ENCODE measurements at places on chromosomes 11 and 22. TPM values are rescaled to one million over a fixed set of nuclear protein-coding genes. Genes with fewer than 3 reads are reported as not detected.

DNA sequence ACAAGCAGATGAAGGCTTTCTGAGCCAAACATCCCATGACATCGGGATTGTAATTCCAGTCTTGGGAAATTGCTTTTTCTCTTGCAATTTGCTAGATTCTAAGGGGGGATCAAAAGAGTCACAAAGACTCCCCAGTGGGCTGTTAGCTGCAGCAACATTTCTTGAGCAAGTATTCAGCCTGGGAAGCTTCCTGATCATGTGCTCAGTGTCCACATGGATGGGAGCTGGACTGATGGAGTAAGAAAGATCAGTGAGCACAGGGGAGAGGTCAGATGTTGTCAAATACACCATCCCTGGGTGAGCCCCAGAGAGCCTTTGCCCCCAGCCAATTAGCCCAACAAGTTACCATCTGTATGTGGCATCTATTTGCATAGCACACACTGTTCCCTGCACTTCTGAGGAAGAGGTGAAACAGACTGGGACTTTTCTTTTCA lies 10.2 kb upstream of the GRK3 start:
- no peak for DNase-seq

DNA sequence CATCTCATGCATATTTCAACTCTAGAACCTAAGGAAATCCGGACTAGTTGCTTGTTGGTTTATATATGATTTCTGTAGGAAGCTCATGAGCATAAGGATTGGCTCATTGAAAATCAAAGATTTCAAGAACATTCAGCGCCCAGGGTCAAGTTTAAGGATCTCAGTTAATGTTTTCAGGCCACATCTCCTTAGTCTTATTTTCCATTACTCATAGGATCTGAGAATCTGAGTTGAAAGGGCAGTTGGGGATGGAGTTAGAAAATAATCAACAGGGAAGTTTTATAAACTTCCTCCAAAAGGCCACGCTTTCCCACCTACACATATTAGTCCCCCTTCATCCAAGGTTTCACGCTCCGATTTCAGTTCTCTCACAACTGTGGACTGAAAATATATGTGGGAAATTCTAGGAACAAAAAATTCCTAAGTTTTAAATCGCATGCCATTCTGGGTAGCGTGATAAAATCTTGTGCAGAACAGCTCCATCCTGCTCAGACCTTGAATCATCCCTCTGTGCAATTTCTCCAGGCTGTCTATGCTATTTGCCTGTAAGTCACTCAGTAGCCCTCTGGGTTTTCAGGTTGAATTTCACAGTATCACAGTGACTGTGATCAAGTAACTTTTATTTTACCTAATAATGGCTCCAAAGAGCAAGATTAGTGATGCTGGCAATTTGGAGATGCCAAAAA lies 160.2 kb downstream of the KIRREL3 start:
- DNase-seq = no peak

DNA sequence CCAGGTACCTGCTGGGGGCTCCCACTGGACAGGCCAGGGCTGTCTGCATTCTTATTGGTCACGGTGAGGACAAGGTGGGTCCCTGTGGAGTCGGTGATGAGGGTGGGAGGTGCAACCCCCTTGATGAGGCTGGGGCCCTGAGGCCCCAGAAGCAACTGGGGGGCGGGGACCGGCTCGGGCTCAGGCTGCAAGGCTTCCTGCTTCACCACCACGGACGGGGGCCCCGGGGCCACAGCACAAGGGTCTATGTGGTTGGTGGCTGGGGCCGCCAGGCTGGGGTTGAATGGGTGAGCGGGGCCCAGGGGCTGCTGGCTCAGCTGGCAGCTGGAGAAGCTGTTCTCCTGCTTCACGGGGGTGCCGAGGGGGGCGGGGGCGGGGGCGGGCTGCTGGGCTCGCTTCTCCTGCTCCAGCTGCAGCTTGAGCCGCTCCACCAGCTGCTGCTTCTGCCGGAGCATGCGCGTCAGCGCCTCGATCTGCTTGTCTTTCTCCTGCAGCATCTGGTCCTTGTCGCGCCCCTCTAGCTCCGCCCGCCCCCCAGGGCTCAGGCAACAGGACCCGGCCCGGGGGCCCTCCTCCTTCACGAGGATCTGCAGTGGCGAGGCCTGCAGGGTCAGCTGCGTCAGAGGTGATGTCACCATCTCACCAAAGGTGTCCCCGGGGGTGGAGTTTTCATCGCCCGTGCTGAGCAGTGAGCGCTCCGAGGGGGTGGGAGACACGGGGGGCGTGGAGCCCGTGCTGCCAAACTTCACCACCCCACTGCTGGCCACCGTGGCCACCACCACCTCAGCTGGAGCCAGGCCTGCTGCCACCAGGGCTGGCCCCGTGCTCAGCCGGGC lies 48.2 kb downstream of the SGSM3 start:
- DNase-seq = no peak

Gene RFPL3
- total RNA-seq = not detected

DNA sequence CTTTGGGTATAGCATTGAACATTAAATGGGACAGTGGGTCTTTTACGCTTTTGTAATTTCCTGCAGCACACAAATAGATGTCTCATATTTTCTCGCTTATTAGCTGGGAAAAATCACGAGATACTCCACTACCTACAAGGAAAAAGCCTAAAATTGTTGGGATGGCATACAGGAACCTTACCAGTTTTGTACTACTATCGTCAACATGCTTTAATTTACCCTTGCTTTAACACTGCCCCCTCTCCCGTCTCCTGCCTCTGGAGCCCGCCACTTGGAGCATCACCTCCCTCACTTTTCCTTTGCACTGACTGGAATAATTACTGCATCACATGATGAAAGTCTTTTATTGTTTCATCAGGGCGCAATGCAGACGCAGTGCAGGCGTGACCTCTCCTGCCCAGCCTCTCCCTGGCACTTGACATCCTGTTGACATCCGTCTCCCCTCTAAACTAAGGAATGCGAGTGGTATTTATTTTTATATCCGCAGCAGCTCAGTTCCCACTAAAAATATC lies 1.0 kb upstream of the FNBP4 start:
- peak; percentile 65 for DNase-seq

Gene CASP1
- 28.8 TPM for total RNA-seq

- DNase-seq = peak; percentile 77
These were observed 25.5 kb upstream of the GRK2 start for GRCh38 chr11:67240576-67241389.

DNA sequence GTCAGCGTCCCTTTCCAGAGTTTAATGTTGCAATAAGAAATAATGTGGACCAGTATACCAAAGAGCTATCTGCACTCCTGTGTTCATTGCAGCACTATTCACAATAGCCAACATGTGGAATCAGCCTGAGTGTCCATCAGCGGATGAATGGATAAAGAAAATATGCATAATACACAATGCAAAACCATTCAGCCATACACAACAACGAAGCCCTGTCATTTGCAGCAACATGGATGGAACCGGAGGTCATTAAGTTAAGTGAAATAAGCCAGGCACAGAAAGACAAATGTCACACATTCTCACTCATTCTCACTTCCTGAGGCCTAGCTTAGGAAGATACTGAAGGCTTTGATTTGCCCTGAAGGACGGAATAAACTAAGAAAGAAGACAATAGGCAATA lies 22.1 kb downstream of the SLC5A4 start:
- no peak for DNase-seq

Gene NXF1
- total RNA-seq = 76.6 TPM

Gene RTN4RL2
- total RNA-seq = 1.9 TPM

GRCh38 chr22:43455846-43456245 lies 44.0 kb downstream of the MPPED1 start:
- no peak for DNase-seq

- no peak for DNase-seq
These were observed 92.9 kb downstream of the PARVA start for GRCh38 chr11:12470236-12470635.

DNA sequence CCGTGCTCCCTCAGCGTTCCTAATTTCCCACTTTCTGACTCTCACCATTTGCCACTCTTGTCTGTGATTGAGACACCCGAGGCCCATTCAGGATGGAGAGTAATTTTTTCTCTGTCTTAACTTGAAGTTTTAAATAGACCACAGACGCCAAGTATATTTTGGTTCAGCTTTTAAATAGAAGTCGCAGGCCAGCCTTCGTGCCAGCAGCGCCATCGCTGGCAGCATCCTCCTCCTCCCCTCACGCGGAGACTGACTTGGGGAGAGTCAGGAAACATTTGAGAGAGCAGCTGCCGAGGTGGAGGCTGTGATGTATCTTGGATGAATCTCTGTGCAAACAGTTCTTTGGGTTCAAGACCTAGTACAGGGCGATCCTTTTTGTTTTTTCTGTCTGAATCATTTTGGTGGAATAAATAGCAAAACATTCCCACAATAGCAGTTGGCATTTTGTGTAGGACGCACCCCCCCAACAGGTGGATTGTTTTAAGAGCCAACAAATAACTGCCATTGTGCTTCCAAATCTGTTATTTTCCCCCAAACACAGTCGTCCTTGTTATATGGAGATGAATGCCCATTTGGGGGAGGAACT lies 889 bp upstream of the DMC1 start:
- DNase-seq = peak; percentile 33

- peak; percentile 95 for DNase-seq
These were observed 83.5 kb downstream of the CTTN start for GRCh38 chr11:70481625-70482528.

GRCh38 chr11:65069217-65069616 lies 10.9 kb upstream of the NAALADL1 start:
- DNase-seq = no peak

DNA sequence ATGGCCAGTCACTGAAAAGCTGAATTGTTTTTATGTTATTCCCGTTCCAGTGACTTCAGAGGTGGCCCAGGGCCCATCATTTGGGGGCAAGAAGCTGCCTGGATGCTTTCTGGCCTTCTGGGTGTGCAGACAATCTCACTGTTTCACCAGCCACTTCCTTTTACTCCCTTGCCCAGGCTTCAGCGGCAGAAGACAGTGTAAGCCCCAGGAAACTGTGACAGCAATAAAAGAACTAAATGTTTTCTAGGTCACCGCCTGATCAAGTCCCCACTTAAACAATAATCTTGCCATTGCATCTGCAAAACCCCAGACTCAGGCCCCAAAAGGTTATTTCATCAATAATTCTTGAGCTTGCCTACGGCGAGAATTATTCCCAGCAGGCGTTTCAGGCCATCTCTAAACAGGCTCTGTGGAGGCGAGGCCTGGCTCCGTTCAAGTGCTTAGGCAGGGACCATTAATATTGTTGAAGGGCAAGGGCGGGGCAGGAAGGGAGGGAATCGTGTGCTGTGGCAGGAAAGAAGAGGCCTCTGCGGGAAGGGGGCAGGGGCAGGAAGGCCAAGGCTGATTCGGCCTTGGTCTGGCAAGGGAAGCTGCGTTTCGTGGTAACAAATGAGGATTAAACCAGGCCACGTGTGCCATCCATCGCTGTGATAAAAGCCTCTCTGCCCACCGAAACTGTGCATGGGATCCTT lies 252.3 kb downstream of the KIRREL3 start:
- peak; percentile 90 for DNase-seq

DNA sequence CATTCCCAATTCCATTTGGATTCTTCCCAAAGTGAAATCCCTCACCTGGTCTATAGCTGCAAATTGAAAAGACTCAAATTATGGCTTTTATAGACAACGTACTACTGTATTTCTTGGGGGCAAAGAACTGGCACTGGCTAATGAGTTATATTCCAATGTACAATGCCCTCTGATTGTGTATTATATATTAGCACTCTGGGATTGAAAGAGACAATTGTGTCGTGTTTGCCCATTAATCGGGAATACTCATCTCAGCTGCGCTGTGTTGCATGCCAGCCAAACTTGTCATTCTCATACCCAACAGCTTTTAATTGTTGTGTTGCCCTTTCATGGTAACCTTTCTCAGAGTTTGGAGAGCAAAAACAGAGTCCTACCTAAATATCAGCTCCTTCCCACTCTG lies 55.0 kb upstream of the ZBTB44 start:
- no peak for DNase-seq

GRCh38 chr11:70127653-70128434 lies 49.7 kb downstream of the ANO1 start:
- DNase-seq = no peak

DNA sequence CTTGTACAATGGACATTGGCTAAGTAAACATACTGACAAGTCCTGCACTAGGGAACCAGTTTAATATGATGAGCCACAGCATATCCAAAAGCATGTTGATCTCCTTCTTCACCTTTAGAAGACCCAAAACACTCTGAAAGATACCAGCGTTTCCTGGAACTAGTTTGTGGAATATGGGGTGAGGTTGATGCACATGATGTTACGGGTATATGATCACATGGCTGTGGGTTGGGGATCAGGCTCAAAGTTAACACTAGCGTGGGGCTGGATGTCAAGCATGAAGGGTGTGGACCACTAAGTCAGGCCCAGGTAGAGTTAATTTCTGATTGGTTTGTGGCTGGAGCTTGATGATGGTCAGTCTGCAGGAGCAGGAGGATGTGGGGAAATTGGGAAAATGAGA lies 9.0 kb downstream of the IGLL5 start:
- DNase-seq = no peak

DNA sequence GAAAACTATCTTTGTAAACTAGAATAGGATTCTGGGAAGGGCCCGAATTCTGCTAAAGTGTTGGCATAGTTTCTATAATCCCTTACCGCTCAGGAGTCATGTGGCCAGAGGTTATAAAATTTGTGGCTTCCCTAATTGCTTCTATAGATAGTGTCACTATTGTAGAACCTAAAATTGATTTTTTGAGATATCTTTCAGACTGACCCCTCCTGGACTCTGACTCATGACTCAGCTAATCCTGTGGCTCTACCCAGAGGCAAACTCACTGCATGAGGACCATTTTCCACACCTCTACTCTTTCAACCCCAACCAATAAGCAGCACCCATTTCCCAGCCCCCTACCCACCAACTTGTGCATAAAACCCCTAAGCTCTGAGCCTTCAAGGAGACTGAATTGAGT lies 61.8 kb upstream of the PRSS23 start:
- no peak for DNase-seq

DNA sequence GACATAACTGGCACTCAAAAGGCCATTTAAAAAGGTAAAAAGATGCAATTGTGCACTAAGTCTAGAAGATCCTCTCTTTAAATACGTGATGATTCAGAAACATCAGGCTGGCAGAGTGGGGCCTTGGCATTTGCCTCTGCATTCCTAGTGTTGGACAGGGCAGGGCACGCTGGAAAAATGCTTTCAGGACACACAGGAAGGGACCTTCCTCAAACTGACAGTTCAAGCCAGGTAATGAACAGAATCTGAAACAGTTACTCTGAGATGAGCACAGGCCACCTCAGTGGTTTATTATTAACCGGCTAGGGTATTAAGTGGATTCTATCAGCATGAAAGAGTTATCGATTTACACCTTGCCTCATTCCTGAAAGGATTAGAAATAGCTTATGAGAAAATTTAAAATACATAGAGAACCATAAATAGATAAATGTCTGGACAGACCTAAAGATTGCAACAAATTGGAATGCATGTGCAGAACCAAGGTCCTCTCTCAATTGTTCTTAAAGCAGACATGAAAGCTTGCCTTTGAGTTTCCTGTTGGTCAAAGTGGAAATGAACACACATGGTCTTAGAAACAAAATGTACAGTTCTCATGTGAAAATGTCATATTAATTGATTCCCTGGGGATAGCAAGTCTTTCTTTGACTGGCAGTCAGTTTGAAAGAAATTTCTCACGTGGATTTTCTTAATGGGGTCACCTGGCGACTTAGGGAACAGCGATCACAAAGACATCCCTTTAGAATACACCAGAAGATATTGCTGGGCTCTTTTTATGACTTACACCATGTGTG lies 21.5 kb upstream of the CSNK2A3 start:
- no peak for DNase-seq
